ENCODE measurements at places on chromosomes 11 and 22.

GRCh38 chr11:19715373-19715772 lies 2.7 kb downstream of the NAV2 start:
- DNase-seq = no peak

DNA sequence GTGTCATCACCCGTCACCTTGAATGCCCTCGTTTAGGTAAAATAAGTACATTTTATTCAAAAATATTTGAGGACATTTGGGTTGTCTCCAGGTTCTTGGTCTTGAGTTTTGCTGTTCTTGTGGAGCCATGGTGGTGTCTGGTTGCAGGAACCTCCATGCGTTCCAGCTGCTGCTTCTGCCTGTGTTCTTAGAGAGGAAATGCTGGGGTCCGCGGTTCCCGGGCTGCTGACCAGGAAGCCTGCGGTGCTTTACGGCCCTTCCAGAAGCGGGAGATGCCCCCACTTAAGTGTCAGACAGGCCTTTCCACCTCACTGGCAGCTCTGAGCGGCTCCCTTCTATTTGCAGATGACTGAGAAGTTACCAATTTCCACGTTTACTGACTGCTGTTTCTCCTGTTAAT lies 66.8 kb downstream of the LRP5 start:
- DNase-seq = no peak

GRCh38 chr22:27011133-27011532 lies 353.7 kb downstream of the MIAT start:
- no peak for DNase-seq

- no peak for DNase-seq
Measured at GRCh38 chr11:2173150-2173693, 1.6 kb upstream of the TH start.

DNA sequence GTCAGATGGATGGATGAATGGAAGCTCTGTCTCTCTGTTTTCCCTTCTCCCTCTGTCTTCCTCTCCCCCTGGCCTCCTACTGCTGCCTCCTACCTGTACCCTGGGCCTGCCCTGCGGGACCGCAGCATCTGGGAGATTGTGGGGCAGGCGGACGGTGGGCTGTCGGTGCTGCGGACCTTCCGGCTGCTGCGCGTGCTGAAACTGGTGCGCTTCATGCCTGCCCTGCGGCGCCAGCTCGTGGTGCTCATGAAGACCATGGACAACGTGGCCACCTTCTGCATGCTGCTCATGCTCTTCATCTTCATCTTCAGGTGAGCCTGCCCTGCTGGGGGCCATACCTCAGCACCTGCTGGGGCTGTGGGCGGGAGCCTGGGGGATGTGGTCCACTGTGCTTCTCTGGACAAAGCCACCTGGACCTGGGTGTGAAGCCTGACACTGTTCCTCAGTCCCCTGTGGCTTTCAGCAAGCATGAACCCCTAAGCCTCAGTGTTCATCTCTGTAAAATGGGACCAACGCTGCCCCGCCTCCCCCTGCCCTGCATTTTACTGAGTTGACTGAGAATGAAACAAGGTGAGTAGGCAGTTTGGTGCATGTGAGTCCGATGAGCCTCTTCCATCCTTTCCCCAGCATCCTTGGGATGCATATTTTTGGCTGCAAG lies 88.4 kb downstream of the CACNA1I start:
- DNase-seq = no peak

DNA sequence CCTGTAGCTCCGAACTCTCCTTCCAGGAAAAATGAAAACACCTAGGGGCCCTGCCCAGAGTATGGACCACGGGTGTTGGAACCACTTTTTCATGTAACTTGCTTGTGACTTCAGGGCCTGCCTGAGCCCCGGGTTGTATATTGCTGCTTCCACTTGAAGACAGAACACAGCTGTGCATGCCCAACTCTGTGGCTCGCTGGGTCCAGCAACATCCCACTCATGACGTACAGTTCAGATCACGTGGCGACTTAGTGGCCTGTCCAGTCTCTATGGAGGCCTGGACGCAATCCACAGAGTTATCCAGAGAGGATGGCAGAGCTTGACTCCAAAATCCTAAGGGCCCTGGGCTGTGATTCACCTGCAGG lies 6.8 kb downstream of the C11orf21 start:
- no peak for DNase-seq

DNA sequence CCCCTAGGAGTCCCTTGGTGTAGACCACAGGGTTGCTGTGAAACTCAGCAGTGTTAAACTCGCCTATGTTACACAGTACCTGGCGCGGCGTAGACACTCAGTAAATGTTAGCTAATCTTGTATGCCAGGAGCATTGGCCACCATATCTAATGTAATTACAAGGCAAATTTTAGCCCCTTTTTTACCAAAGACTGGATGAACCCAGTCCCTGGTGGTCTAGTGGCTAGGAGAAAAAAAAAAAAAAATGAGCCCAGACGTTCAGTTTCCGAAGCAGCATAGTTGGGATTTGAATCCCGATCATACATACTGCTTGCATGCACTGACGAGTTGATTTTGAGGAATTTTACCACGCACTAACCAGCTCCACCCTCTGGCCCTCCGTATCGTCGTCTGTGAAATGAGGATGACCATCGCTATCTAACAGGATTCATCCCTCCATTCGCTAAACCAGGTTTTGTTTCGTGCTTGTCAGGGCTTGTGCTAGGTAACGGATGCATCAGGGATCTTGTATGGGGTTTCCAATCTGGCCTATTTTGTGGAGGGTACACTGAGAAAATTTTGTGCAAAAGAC lies 688 bp downstream of the PTS start:
- DNase-seq = no peak

DNA sequence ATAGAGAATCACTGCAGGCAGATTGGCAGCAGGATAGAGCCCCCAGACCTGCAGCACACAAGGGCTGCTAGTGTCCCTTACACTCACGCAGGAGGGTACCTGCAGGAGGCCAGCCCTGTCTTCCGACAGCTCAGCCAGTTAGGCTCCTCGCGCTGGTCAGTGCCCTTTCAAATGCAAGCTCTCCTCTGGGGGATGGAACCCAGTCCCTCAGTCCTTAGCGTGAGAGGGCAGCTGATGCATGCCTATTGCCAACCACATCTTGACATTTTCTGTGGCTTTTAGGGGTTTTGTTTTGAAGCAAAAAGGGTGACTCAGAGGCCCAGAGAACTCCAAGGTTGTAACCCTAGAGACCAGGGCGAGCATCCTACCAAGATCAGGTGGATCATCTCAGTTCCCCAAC lies 40.0 kb downstream of the WNT11 start:
- DNase-seq = no peak

DNA sequence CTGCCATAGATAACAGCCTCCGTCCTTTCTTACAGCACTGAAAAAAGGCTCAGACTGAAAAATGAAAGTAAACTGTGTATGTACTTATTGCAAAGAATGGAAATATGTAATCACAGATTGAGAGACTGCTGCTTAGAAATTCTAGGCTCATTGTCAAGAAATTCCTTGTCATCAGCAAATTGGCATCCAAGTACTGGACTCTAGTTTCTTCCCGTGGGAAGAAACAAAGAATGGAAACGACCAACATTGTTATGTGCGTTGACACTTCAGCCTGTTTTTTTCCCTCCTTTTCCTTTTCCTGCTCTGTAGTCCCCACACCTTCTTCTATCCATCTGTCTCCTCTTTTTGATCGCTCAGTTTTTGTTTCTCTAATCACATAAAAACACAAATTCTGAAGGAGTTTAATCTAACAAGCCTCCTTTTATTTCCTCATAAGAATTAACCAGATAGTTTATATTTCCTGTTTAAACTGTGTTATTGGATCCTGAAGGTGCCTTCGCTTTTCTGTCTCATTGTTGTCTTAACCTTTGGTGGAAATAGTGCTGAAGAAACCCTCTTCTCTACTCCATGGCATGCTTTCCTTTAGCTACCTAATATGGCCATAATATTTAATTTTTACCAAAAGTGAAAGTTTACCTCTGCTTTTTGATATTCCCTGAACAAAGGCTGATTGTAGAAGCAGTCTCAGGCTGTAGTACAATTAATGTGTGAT lies 20.0 kb upstream of the CASP12 start:
- DNase-seq = no peak

- DNase-seq = no peak
Measured at GRCh38 chr11:83119216-83119615, 37.7 kb upstream of the PCF11 start.

DNA sequence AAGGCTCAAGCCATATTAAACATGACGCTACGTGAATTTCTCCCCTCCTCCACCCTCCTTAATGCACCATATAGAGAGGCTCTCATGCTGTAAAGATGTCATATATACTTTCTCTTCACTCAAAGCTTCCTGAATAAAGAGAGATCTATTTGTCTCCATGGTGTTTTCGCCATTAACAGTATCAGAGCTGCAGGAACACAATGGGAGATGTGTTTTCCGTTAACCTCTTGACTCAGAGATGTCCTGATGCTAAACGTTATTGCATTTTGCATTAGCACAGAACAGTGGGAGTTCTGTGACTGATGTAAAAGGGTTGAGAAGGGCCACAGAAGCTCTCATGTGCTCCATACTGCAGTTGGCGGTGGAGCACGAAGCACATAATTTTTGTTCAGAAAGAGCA lies 25.7 kb upstream of the BLID start:
- no peak for DNase-seq

GRCh38 chr11:13876423-13876822 lies 86.1 kb upstream of the SPON1 start:
- no peak for DNase-seq

DNA sequence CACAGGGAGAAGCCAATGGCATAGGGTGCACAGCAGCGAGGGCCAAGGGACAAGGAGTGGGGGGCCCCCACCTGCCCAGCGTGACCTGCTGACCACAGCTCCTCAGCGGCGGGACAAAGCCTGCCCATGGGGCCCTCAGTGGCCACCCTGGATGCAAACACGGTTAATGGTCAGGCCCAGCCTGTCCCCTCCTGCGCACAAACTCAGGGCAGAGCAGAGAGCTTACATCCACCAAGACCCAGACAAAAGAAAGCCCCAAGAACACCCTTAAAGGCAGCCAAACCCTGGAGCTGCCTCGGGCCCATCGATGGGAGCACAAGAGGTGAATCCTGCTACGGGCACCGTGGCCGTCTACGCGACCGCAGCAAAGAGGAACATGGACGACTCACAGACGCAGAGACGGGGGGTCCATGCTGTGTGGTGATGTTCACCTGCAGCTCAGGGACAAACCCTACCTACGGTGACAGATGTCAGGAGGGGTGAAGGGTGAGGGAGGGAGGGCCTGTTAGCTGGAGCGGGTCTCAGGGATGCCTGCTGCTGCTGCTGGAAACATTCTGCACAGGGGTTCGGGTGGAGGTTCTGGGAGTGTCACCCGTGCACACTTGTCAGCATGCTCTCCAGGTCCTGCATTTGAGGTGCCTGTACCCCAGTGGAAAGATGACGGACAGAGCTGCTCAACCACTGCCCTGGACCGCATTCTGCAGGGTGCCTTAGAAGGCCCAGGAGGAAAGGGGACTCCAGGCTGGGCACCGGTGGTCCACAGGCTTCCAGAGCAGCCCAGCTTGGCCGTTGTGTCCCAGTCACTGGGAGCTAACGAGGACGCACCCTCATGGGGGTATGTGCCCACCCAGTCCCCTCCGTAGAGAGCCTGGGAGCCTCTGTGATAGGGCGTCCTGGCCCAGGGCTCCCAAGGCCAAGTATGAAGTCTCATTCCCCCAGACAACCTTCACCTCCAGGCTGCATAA lies 11.6 kb downstream of the ASCL2 start:
- no peak for DNase-seq

GRCh38 chr22:42670921-42671709 lies 21.9 kb upstream of the CYB5R3 start:
- no peak for DNase-seq

- DNase-seq = no peak
Measured at GRCh38 chr11:46914363-46914762, 4.0 kb downstream of the LRP4 start.

GRCh38 chr11:96196181-96196662 lies 146.8 kb downstream of the MAML2 start:
- DNase-seq = no peak

- no peak for DNase-seq
Measured at GRCh38 chr11:86812981-86813380, 12.6 kb downstream of the PRSS23 start.

DNA sequence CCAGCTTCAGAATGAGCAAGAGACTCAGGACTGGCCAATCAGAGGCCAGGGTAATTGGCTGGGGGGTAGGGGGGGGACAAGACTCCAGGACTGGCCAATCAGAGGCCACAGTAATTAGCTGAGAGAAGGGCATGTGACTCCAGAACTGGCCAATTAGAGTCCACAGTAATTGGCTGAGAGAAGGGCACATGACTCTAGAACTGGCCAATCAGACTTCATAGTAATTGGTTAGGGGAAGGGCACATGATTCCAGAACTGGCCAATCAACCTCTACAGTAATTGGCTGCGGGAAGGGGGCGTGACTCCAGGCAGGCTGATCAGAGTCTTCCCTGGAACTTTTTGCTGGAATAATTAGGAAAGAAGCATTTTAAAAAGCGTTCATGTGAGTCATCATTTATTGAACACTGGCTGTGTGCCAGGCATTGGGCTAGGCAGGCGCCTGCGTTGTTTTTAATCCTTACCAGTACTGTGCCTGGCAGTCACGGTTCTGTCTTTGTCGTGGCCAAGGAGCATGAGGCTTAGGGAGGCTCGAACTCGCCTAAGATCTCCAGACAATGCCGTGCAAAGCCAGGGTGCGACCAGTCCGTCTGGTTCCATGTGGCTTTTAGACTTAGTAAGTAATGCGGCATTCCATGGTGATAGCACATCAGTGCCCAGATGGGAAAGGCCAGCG lies 508.1 kb downstream of the TBC1D22A start:
- DNase-seq = no peak

GRCh38 chr11:2475136-2475918 lies 30.5 kb downstream of the KCNQ1 start:
- no peak for DNase-seq

DNA sequence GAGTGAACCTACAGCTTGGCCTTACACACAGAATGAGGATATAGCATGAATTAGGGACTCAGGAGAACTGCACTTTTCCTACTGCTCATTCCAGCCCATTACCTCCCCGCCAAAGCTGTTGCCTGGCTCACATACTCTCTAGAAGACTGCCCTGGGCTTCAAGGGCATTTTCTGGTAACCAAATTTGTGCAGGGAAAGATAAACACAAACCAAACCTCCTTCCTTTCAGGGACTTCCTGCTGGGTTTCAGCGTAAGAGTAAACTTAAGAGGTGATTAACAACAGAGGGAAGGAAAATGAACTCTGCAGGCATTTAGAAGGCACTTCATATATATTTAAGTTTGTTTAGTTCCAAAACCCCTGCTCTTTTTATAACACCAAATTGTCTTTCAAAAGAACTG lies 194.9 kb downstream of the SWAP70 start:
- no peak for DNase-seq

DNA sequence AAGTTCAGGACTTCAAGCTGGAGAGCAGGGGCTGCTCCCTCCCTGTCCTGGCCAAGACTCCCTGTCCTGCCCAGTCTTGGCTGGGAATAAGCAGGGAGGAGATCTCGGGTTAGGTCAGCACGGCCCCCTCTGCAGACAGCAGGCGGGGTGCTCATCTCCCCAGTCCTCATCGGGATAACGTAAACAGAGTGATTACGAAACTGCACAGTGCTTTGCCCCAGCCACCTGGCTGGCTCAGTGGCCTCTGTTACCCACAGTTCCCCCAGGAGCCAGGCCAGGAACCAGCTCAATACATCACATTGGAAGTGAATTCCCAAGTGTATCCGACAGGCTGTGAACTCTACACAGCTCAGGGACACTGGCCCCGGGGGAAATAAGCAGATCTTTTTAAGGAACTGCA lies 42.7 kb upstream of the KCNJ11 start:
- no peak for DNase-seq

Data from NCI-H1930 (cell line).